ENCODE measurements at places on chromosomes 4 and X. TPM values are rescaled to one million over a fixed set of nuclear protein-coding genes. Genes with fewer than 3 reads are reported as not detected.

The CXorf65 gene
- total RNA-seq = not detected

The TTC29 gene
- not detected for total RNA-seq

The LIMCH1 gene
- total RNA-seq = 46.0 TPM

The ABCG2 gene
- total RNA-seq = 25.9 TPM

The PPP1R2C gene
- total RNA-seq = not detected

The KIAA1210 gene
- total RNA-seq = not detected

The ZNF275 gene
- total RNA-seq = 6.2 TPM

The NEUROG2 gene
- not detected for total RNA-seq

The MFSD8 gene
- total RNA-seq = 16.0 TPM

The BEX5 gene
- total RNA-seq = not detected

The COPS4 gene
- total RNA-seq = 24.1 TPM

The RAB40AL gene
- total RNA-seq = 0.13 TPM

The SHROOM2 gene
- total RNA-seq = 0.28 TPM

The PNMA3 gene
- total RNA-seq = 0.15 TPM
